Mesendoderm (in vitro differentiated cells): ENCODE measurements at places on chromosomes 5 and 9.

GRCh38 chr5:142235870-142236672 is 88.8 kb downstream of the SPRY4 start:
- no peak for DNase-seq

DNA sequence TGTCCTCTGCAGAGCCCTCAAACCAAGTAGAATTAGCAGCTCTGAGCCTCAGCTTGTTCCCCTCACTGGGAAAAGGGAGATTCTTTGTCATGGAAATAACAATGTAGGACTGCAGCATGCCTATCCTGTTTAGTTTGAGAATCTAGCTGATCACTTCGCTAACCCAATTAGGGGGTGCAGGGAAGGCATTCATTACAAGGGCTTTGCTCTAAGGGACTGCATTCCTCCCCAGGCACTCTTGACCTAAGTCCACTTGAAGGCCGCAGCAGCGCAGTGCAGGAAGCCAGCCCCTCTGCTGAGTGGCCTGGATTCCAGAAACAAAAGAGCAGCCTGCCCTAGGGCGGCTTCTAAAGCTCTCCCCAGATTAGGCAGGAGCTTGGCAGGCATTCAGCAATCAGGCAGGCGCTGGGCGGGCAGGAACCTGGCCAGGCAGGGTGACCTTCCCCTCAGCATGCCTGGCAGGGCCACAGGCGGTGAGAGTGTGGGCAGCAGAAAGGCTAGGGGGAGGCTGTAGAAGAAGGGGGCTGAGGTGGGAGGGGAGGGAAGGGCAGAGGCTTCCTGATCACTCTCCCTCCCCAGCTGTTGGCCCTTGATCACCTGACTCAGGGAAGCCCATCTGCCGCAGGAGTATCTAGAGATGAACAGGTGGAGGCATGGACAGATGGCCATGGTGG is 24.8 kb downstream of the CCNJL start:
- DNase-seq: peak; percentile 95

- DNase-seq: no peak
Measured at GRCh38 chr9:33703430-33704102, 91.8 kb upstream of the PRSS3 start.

DNA sequence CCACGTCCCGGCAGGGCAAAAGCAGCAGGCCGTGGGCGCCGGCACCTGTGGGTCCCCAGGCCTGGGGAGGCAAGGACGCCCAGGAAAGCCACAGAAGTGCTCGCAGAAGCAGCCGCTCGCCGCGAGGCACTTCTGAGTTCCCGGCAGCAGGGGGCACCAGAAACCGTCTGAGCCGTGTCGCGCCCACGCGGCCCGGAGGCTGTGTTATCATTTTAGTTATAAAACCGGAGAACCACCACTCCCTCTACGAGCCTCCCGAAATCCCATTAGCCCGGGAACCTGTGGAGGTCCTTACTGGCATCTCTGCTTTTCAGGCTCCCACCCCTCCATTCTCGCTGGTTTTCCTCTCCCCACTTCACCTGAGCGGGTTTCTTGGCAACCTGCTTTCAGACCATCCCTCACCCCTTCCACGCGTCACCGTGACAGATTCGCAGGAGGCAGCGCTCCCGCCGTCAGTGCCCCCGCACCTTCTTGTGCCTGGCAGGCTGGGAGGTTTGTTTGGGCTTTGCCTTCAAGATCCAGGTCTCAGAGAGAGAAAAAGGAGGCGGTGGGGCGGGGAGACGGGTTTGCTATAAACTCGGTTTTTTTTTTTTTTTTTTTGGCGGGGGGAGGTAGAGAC is 2.3 kb downstream of the GDNF start:
- peak; percentile 72 for DNase-seq

DNA sequence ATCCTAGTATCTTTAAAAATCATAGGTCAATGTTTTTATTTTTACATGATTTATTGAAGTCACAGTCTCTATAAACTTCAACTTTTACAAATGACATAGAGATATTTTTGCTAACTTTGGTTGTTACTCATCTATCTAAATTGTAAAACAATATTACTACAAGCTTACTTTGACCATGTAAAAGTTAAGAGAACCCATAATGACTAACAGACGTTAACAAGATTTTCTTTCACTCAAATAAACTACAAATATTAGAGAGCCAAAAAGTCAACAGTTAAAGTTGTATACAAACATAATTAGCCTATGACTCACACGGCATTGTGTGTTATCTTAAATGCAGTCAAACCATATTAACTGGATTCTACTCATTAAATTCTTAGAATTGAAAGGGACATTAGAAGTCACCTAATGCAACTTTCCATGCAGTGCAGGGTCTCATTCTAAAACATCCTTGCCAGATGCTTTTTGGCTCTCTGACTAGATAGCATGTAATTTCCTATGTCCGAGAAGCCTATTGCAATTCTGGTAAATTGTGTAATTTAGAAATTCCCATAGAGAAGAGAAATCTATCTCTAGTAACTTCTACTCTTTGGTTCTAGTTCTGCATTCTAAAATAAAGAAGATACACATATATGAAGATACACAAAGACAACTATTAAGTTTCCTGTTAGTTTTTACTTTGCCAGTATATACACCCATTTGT is 42.2 kb upstream of the UGT3A2 start:
- no peak for DNase-seq

DNA sequence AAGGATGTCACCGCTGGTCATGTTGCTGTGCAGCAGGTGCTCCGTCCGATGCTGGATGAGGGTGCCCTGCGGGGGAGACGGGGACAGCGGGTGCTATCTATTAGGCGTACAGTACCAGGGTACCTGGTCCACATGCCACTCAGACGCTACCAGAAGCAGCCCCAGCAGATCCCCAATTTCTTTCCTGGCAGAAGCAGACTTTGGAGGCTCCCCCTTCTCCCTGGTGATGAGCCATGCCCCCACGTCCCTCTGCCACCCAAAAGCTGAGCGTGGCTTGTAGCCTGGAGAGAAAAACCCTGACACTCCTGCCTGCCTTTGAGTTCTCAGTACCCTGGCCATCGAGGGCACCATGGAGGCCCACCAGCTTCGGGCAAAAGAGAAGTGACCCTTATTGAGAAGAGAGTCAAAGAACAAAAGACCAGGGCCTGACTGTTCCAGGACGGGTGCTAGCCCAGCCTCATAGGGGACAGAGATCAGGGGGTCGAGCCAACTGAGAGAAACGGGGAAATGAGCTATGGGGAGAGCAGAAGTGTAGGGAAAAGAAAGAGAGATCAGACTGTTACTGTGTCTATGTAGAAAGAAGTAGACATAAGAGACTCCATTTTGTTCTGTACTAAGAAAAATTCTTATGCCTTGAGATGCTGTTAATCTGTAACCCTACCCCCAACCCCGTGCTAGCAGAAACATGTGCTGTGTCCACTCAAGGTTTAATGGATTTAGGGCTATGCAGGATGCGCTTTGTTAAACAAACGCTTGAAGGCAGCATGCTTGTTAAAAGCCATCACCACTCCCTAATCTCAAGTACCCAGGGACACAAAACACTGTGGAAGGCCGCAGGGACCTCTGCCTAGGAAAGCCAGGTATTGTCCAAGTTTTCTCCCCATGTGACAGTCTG is 62.0 kb upstream of the ZNF354B start:
- DNase-seq: no peak

- no peak for DNase-seq
Measured at GRCh38 chr5:532521-533242, 8.4 kb upstream of the SLC9A3 start.

DNA sequence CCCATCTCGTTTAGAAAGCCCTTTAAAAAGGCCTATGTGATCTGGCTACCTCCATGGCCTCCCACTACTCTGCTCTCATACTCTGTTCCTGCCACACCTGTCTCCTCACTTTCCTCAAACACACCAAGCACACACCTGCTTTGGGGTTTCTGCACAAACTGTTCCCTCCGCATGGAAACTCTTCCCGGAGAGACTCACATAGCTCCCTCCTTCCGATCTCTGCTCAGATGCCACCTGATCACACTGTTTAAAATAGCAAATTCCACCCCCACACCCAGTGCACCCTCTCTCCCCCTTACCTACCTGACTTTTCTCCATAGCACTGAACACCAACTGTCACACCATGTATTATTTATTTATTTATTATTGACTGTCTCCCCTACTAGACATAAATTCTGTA is 84.0 kb upstream of the NR4A3 start:
- DNase-seq: no peak

DNA sequence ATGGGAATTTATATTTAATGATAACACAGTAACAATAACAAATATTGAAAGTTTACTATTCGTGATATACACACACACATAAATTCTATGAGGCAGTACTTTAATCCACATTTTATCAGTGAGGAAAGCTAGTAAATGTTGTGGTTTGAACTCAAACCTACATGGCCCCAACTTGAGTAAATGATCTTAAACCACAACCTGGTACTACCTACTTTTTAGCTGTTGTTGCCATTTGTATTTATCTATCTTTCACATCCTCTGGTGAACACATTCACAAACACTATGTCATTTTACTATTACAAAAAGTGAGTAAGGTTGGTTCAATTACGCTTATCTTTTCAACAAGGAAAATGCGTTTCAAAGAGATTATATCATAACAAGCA is 186.1 kb downstream of the SMC2 start:
- no peak for DNase-seq

- DNase-seq: no peak
Measured at GRCh38 chr5:118017536-118017935, 970.8 kb downstream of the DTWD2 start.

DNA sequence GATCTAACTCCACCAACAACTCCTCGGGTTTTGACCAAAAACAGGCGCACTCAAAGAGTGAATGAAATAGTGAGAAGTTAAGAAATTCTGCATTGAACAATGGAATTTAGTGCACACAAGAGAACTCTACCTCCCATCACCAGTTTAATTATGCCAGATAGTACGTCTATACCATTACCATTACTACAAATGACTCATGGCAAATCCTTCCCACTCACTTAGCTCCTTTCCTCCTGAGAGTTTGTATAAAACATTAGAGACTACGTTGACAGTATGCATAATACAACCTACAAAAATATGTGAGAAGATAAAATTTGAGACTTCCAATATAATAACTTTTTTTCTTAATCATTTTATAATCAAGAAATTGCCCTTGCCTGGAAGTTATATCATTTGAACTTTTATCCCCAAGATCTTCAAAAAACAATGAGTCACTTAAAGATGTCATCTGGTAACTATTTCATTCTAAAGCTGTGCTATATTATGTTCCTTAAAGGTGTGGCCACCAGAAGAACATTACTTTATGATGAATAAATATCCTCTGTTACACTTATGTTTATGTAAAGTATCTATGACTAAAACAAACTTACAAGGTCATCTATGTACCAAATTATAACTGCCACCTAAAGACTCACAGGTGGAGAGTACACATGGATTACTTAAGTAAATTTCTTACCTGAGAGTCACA is 297.9 kb upstream of the PTGER4 start:
- no peak for DNase-seq

DNA sequence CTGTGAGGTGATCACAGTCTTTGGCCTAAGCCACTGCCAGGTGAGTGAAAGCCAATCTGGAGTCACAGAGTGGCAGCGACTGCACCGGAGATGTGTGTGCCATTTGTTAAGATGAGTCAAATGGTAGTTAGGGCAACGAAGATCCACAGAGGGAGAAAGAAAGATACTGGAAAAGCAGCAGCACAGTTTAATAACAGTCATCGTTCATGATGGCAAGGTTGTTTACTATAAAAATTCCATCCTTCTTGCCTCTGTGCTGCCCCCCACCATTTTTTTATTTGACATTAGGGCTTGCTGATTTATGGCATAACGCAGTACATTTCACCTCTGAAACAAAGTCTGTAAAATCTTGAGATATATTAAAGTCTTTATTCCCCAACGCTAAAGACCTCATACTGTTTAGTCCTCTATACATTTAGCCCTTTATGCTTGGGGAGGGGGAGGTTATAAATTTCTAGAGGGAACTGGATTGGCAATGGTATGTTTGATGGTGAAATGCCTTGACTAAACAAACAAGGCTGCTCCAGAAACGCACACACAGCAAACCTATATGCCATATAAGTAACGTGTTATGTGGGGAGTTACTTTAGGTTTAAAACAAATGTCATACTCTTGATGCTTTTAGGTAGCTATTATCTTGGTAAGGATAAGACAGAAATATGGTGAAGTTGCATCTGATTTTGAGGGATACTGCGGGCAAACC is 55.8 kb upstream of the ABL1 start:
- DNase-seq: no peak

GRCh38 chr5:96930058-96930457 is 5.8 kb upstream of the LNPEP start:
- DNase-seq: no peak

GRCh38 chr5:6158974-6159831 is 219.1 kb downstream of the MED10 start:
- no peak for DNase-seq

DNA sequence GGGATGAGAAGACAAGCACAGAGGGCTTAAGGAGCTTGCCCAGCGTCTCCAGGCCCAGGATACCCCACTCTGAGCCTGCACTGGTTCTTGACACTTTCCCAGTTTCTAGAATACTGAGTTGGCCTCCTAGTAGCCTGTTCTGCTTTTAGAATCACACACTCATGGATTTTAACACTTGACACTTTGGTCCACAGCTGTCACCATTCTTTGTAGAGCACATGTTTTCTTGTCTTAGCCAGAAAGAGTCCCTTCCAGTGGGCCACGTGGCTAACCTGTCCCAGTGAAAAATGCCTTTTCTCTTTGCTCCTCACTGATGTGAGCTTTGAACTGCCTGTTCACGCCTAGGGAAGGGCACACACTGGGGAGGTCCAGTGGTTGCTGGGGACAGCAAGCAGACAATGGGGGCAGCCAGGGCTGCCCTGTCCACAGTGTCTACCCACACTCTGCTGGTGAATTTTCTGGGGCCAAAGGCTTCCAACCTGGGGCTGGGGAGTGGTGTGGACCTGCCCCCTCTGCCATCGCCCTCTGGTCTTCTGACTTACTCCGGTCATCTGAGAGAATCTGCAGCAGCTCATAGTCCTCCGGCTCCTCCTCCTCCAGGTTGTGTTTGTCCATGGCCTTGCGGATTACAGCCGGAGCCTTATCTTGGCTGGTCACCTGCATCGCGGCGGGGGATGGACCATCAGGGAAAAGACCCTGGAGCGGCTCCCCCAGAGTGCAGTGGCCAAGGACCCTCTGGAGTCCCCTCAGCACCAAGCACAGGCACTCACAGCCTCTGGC is 21.1 kb downstream of the RALGDS start:
- no peak for DNase-seq

GRCh38 chr9:136802321-136802720 is 5.4 kb upstream of the RABL6 start:
- DNase-seq: no peak

- DNase-seq: no peak
Measured at GRCh38 chr5:153050496-153051179, 439.8 kb upstream of the GRIA1 start.

DNA sequence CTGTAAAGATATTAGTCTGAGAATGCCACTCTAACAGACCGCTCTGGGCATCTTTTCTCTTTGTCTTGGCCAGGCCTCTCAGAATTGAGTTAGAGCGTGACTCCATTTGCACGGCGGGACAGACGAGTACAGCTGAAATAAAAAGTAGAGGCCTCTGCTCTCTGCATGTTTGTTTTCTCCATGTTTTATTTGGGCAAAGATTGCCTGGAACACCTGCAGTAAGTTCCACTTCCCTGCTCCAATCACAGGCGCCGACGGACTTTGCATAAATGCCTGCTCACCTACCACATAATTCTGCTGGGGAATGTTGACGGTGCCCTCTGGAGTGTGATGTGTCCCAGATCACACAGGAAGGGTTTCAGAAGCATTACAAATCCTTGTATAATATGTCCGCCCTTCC is 10.6 kb downstream of the SPOCK1 start:
- no peak for DNase-seq

- no peak for DNase-seq
Measured at GRCh38 chr5:13692172-13692571, 252.3 kb downstream of the DNAH5 start.

GRCh38 chr9:27556470-27556869 is 16.8 kb downstream of the C9orf72 start:
- no peak for DNase-seq
